ENCODE measurements at places on chromosomes 1 and 21. TPM values are rescaled to one million over a fixed set of nuclear protein-coding genes. Genes with fewer than 3 reads are reported as not detected.

DNA sequence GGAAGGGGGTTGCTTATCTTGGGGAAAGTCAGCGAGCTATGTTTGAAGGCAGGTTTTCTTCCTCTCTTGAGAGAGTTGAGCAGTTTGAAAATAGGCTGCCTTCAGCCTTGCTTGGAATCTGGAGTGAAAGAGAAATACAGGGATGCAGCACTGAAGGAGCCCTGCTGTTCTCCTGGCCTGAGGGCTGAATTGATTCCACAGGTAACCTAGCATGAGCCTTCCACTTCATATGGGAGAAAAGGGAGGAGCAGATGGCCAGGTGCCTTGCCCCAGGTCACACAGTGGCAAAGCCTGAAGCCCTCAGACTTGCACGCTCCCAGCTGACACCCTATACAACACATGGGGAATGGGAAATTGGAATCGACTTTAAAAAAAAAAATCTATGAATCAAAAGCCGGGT is 88.0 kb upstream of the WLS start:
- no peaks in the 10 kb centered on the region for H3K36me3 ChIP-seq
- no peaks in the 10 kb centered on the region for H3K27me3 ChIP-seq
- no peak overlapping the region for H3K27ac ChIP-seq
- no peak overlapping the region for H3K4me3 ChIP-seq

- no peaks in the 10 kb centered on the region for H3K4me1 ChIP-seq
- DNase-seq, result no peak
- H3K27me3 ChIP-seq, result no peaks in the 10 kb centered on the region
Observed at GRCh38 chr1:199205740-199206441, 567.1 kb downstream of the PTPRC start.

DNA sequence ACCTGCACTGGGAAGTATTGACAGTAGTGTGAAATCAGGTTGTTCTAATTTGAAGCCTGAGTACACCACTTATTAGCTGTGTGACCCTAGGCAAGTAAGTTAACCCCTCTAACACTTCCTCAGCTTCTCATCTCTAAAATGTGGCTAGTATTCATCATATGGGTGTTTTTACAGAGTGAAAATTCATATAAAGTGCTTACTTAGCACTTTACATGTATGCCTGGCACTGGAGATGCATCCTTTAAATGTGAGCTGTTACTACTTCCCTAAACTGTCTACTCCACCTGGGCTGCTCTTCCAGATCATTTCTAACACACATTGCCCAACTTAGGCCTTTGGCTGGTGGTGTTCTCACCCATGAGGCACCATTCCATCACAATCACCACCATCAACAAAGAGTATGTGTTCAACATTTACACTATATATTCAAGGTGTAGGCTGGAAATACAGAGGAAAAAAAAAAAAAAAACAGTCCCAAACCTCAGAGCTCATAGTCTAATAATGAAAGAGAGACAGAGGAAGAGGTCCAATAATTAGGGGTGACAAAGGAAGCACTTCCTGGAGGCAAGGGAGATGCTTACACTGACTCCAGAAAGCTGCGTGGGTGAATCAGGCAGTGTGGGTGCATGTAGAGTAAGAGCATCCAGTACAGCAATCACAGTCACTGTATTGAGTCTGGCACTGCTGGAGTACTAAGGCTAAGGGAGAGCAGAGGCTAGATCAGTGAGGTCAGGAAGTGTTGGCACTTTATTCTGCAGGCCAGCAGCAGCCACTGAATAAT is 3.6 kb downstream of the STX6 start:
- no peaks in the 10 kb centered on the region for H3K36me3 ChIP-seq
- no peak overlapping the region for H3K4me3 ChIP-seq
- no peak for DNase-seq
- H3K27ac ChIP-seq, result no peak overlapping the region

- H3K27me3 ChIP-seq, result no peaks in the 10 kb centered on the region
- H3K27ac ChIP-seq, result no peak overlapping the region
- no peak overlapping the region for H3K4me3 ChIP-seq
- DNase-seq, result no peak
Observed at GRCh38 chr1:3863231-3863935, 6.1 kb downstream of the DFFB start.

GRCh38 chr1:22133931-22134324 is 9.0 kb downstream of the WNT4 start:
- H3K36me3 ChIP-seq, result no peaks in the 10 kb centered on the region
- no peak for DNase-seq
- peak overlapping the region; percentile 63 for H3K27ac ChIP-seq
- no peaks in the 10 kb centered on the region for H3K27me3 ChIP-seq
- peaks cover 16% of the 10 kb centered on the region for H3K4me1 ChIP-seq

DNA sequence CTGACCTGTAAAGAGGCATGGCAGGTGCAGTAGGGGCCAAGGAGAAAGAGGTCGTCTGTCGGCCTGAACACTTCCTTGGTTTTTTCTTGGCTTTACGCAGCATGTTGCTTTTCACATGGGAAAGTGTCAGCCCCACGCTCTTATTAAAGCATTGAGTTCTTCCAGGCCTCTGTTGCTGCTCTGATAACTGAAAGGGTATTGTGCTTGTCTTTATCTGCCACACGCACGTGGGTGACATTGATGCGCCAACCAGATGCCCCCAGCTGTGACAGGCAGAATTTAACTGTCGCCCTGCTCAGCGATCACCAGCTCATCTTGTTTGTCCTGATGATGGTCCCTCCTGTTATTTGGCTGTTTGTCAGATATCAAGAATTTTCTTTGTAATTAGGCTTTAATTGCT is 76.5 kb downstream of the GALNT2 start:
- no peaks in the 10 kb centered on the region for H3K27me3 ChIP-seq
- H3K4me3 ChIP-seq, result no peak overlapping the region
- H3K4me1 ChIP-seq, result peaks cover 20% of the 10 kb centered on the region
- no peak overlapping the region for H3K27ac ChIP-seq
- no peaks in the 10 kb centered on the region for H3K36me3 ChIP-seq
- no peak for DNase-seq

The C2CD4D gene
- polyA plus RNA-seq, result not detected

The ABCG1 gene
- polyA plus RNA-seq, result 5.8 TPM

The TRIM63 gene
- 0.27 TPM for polyA plus RNA-seq

All from ovary (tissue), 10 donors.